Parietal lobe (tissue), 2 donors: ENCODE measurements at places on chromosomes 5 and 9. TPM values are rescaled to one million over a fixed set of nuclear protein-coding genes. Genes with fewer than 3 reads are reported as not detected.

The TBCA gene
- total RNA-seq, result 58.5 TPM

The BRD9 gene
- total RNA-seq, result 66.7 TPM

The SHB gene
- total RNA-seq, result 25.7 TPM

The PROB1 gene
- total RNA-seq, result 0.94 TPM

The ANKRD55 gene
- total RNA-seq, result 0.63 TPM

The IFNK gene
- total RNA-seq, result not detected

The RNF183 gene
- total RNA-seq, result not detected

The FGF10 gene
- total RNA-seq, result 1.3 TPM

The NTRK2 gene
- 203 TPM for total RNA-seq

The TMEM232 gene
- total RNA-seq, result 24.1 TPM

The TSSK1B gene
- 0.31 TPM for total RNA-seq

The CCNI2 gene
- total RNA-seq, result 0.94 TPM

The RAB24 gene
- 13.8 TPM for total RNA-seq

The GABRA6 gene
- total RNA-seq, result not detected

The SIGMAR1 gene
- 26.6 TPM for total RNA-seq

The ZNG1F gene
- total RNA-seq, result 33.8 TPM

The ICE1 gene
- 68.2 TPM for total RNA-seq

The FRRS1L gene
- total RNA-seq, result 85.4 TPM

The ZNF483 gene
- 45.7 TPM for total RNA-seq

The CCDC171 gene
- total RNA-seq, result 75.1 TPM

The CDH6 gene
- 52.0 TPM for total RNA-seq

The RPP25L gene
- 4.4 TPM for total RNA-seq

The COL23A1 gene
- 0.94 TPM for total RNA-seq

The TMEM267 gene
- 10.0 TPM for total RNA-seq

The DEPDC1B gene
- 17.5 TPM for total RNA-seq

The TMED9 gene
- 24.4 TPM for total RNA-seq

The ZNF300 gene
- total RNA-seq, result 94.8 TPM

The MSANTD3 gene
- 70.4 TPM for total RNA-seq

The HINT1 gene
- 133 TPM for total RNA-seq

The LTC4S gene
- total RNA-seq, result 6.9 TPM

The STKLD1 gene
- total RNA-seq, result 1.6 TPM

The SNAPC4 gene
- total RNA-seq, result 12.2 TPM
